ENCODE measurements at places on chromosomes 3 and 15.

- no peak for DNase-seq
Measured at GRCh38 chr15:51497806-51498205, 124.8 kb downstream of the DMXL2 start.

- DNase-seq, result no peak
Measured at GRCh38 chr3:15384510-15385237, 42.7 kb downstream of the METTL6 start.

GRCh38 chr3:45870099-45870498 lies 16.2 kb upstream of the CCR9 start:
- DNase-seq, result no peak

GRCh38 chr3:128372707-128373533 lies 93.8 kb downstream of the DNAJB8 start:
- no peak for DNase-seq

DNA sequence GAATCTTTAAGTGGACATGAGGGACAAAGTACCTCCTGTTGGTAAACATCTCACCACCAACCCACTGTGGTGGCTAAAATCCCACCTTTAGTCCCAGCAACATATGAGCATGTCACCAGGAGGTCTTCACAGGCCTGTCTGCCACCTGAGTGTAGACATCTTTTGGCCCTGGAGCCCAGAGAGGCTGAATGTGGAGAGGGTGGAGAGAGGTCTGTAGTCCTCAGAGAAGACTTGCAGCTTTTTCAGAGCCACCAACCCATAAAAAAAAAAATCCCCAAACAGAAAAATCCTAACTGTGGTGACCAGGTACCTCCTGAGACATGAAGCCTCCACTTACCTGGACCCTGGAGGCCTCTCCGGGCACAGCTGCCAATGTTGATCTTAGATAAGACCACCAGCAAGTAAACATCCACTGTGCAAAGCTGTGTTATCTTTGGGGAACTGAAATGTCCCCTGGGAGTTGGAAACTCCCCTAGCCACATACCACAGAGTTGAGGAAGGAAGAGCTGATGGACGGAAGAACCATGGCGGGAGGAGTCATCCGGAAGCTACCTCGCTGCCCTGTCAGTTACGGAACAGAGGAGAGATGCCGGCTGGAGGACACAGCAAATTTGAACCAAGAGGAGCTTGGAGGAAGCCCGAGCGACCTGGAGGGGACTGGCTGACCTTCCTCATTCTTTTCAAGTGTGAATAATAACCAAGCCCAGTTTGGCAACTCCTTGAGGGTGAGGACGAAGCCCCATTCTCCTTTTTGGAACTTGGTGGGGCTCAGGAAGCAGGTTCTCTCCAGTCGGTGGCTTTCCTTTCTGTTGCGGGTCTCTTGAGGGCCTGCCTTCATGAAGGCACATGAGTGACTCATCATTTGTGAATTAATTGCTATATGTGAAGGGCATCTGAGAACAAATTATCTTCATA lies at the start of gene GHRL:
GHRL (minus strand) TSS at position 443 of the 915 bp plus-strand sequence. CDS start 2,767 bp downstream, outside the sequence.
- no peak for DNase-seq

Data from cerebellum (tissue), 4 donors.